ENCODE measurements at places on chromosomes 6 and 20.

DNA sequence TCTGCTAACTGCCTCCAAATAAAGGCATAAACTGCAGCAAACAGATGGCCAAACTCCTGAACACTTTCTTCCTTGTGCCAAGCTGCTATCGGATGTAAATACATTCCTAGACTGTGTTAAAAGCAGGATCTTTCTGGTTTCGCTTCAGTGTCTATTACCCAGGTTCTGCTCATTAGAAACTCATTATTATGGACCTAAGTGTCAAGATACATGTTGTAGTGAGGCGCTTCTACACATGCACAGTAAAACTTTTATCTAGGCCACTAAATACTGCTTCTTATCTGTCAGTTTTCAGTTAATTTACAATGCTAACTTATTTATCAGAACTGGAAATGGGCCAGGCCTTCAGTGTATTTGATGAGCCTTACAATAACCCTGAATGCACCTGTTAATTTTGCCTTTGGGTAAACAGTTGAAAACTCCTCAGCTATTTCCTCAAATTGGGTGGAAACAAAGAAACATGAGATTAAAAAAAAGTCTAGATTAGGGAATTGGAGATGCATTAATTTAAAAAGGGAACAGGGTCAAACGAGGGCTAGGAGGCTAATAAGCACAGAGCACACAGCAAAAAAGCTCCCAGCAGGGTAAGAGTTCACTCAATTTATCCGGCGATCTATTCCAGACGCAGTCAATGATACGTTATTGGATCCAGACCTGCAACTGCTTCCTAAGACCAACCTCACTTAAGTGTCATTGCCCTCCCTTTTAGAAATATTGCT lies 240.6 kb downstream of the FOXC1 start:
- DNase-seq = no peak

- DNase-seq = no peak
These were observed 73.1 kb downstream of the ZMYND8 start for GRCh38 chr20:47283411-47283810.

- no peak for DNase-seq
These were observed 48.1 kb downstream of the ESF1 start for GRCh38 chr20:13736436-13737191.

DNA sequence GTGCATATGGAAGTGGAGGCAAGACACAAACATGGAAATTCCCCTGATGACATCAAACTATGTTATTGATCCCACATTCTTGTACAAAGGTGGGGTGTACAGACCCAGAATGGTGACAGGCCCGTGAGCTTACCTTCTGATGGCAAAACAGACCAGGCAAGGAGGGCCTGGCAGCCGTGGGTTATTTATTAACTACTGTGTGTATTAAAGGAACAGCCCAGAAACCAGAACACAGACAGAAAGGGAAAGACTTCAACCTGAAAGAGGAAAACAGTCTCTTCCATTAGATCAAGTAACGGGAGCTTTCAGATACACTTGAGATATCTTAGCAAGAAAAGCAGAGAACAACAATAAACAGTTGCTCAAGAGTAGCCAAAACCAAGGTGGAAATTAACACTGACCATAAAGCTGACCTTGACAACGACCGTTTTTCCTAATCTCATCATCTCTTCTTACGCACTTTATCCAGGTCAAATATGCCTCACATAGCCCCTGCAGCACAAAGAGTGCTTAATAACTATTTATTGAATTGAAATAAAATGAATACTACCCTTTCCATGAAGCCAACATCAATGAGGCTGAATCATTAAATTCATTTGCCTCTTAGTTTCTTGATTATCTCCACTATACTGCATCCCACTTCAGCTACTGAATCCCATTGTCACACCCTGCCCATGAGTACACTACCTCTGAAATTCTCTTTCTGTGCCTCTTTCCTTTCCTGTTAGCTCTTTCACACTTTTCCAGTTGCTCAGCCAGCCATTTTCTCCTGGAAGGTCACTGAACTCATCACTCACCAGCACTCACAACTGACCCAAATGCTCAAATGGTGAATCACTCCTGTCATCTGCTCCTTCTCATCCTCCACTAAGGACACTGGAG lies 67.4 kb downstream of the MOXD1 start:
- no peak for DNase-seq

- no peak for DNase-seq
These were observed 174.4 kb downstream of the SYNE1 start for GRCh38 chr6:152462716-152463115.

DNA sequence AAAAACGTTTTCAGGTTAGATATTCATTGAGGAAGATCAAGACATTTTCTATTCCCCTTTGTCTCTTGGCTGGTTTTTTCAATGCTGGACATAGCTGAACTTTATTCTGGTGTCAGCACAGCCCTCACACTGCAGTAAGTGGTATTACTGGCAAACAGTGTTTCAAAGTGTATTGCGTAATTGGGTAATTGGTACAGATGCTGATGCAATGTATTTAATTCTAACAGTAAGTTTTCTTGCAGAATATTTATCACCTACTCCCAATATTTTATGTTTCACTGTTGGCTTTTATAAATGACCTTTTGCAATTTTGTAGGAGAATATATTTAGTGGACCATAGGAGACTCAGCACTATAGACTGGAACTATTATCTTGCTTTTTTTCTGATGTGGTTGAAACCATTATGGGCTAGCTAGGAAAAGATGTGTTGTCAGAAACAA lies 287.6 kb upstream of the SOX4 start:
- DNase-seq = no peak

- DNase-seq = no peak
These were observed 14.2 kb downstream of the ARID1B start for GRCh38 chr6:156791320-156791850.

GRCh38 chr6:19837511-19838441 lies 606 bp downstream of the ID4 start:
- no peak for DNase-seq

DNA sequence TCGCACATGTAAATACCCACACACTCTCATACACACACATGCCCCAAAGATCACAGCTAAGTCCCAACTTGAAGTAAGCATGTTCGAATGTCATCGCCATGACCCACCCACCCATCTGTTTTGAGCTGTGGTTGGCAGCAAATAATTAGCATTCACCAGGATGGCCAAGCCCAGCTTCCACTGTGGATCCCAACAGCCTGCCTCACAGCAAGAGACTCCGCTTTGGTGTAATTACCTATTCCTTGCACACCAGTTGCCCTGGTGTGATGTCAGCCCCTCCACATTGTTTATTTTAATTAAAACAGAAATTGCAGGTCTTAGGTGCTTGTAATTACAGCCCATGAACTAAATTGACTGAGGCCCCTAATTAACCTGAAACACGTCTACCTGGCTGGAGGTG lies 81.1 kb downstream of the MAFB start:
- DNase-seq = no peak

DNA sequence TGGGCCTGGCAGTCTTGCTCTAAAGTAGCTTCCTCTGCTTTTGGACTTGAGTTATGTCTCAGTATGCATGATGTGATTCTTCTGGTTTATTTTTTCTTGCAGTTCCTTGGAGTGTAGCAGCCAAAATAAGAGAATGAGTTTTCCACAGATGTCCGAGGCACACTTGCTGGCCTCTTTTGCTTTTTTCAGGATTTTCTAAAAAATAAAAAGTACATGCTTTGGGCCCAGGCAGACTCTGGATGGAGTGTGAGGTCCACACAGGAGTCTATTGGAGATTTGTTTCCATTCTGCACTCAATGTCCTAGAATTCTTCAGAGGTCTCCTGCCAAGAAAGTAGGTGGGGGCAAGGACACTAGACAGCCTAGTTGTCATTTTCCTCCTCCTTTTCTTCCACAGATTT lies 477.6 kb downstream of the EPM2A start:
- DNase-seq = no peak

DNA sequence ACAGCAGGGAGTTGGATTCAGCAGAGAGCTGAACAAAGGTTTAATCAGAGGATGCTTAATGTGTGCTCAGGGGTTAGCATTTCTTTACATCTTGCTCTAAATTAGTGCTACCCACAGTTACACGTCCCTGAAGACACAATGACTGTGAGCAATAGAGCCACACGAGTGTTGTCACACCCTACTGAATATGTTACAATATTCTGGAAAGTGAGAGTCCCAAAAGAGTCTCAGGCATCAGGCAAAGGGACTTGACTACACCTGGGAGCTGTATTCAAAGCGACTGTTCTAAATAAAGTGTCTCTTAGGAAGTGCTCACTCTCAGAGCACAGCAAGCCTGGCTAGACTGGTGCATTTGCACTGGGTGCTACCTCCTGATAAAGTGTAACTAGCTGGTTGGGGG lies 108.7 kb downstream of the GRM4 start:
- no peak for DNase-seq

DNA sequence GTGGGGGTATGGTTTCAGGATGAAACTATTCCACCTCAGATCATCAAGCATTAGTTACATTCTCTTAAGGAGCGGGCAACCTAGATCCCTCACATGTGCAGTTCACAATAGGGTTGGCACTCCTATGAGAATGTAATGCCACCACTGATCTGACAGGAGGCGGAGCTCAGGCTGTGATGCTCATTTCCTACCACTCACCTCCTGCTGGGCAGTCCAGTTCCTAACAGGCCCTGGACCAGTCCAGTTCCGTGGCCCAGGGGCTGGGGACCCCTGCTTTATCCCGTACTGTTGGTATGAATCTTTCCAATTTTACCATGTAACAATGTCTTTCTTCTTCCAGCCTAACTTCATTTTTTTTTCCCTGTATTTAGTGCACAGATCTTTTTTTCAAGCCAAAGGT lies 94.9 kb downstream of the OGFRL1 start:
- no peak for DNase-seq

GRCh38 chr6:105489216-105489530 lies 86.3 kb upstream of the PREP start:
- DNase-seq = no peak

- no peak for DNase-seq
These were observed 46.0 kb downstream of the GRM4 start for GRCh38 chr6:34099878-34100277.

- peak; percentile 80 for DNase-seq
These were observed 38.0 kb downstream of the PIM1 start for GRCh38 chr6:37207903-37208456.

GRCh38 chr6:51292659-51293058 lies 474.0 kb downstream of the TFAP2B start:
- no peak for DNase-seq

- DNase-seq = no peak
These were observed 15.4 kb upstream of the FOXQ1 start for GRCh38 chr6:1296542-1296941.

DNA sequence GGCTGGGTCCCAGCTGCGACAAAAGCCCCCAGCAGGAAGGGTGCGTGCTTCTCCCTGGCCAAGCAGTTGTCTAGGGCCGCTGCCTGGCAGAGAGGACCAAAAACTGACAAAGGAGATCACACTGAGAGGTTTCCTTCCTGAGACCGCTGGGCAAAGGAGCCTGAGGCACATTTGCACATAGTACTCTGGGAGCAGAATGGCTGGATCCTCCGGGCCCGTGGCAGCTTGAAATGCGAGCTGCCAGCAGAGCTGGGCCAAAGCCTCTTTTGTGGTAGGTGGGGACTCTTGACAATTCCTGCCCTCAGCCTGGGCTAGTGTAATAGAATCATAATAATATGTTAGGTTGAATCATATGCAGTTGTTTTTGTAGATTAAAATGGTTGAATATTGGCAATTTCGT lies 33.1 kb upstream of the RNF8 start:
- DNase-seq = no peak

DNA sequence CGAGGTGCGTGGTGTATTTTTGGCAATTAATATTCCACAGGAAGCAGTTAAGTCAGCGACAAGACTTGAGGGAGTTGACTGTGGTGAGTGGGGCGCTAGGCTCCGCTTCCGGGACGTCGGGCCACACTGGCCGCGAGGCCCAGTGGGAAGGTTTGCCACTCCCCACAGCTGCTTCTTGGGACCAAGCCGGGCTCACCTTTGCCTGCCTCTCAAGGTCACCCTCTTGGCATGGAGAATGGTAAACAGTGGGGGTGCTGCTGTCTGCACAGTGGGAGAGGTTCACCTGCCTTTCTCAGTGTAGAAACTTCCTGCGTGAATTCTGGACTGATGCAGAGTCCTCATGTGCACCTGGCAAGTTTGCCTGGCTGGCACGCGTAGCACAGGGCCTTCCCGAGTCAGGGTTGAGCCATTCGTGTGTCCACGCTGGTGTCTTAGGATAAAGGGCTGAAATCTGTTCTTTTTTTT lies 6.4 kb downstream of the OSBPL2 start:
- DNase-seq = no peak

DNA sequence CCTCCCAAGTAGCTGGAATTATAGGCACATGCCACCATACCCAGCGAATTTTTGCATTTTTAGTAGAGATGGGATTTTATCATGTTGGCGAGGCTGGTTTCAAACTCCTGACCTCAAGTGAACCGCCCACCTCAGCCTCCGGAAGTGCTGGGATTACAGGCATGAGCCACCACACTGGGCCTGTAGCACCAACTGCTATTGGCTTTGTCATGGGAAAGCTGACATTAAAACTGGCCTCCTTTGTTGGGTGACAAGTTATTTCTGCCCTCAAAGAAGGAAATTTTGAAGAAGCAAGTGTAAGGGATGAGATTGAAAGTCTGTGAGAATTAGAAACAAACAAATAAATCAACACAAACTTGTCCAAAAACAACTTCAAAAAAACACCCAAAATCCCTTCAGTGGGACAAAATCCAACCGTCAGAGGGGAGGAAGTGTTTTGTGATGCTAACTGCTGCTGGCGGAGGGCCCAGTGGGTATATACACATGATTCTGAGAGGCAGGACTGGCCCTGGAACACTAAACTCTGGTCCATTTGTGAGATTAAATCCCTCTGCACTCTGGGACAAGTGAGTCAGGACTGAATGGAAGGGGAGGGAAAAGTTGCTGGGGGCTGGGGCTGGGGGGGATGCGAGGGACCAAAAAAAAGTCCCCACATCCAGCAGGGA lies 87.5 kb upstream of the NAA20 start:
- no peak for DNase-seq

DNA sequence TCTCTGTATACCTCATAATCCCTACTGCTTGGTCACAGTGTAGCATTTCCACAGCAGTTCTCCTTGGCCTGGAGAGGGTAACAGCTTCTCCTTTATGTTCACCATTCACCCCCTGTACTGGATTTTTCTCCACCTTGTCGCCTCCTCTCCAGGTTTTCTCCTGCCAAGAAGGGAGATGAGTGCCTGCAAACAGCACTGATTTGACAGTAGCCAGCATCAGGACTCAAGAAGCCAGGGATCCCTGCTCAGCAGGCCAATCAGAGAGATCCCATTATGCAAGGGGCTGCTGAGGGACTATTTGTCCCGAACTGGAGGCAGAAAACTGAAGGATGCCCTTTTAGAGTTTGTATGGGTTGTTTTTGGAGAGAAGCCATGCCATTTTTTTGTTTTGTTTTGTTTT lies 68.6 kb upstream of the RIPOR2 start:
- no peak for DNase-seq

GRCh38 chr6:38775870-38776269 lies 60.8 kb downstream of the DNAH8 start:
- DNase-seq = no peak
